ENCODE measurements at places on chromosomes 6 and 20.

DNA sequence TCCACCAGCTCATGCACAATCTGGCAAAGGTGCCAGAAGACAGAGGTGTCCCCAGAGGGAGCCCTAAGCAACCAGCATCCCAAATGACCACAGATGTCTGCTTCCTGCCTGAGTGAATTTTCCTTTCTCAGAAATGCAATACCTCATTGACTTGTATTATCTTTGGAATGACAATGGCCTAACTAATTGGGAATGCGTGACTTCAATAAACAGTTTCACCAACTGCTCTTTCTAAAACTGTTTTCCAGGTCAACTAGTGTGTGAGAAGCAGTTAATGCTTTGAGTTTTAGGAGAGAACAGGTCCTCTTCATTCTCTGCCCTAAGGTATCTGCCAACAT lies 108.9 kb upstream of the SNX9 start:
- no peak for DNase-seq

GRCh38 chr6:33987531-33988021 lies 158.3 kb downstream of the GRM4 start:
- no peak for DNase-seq

DNA sequence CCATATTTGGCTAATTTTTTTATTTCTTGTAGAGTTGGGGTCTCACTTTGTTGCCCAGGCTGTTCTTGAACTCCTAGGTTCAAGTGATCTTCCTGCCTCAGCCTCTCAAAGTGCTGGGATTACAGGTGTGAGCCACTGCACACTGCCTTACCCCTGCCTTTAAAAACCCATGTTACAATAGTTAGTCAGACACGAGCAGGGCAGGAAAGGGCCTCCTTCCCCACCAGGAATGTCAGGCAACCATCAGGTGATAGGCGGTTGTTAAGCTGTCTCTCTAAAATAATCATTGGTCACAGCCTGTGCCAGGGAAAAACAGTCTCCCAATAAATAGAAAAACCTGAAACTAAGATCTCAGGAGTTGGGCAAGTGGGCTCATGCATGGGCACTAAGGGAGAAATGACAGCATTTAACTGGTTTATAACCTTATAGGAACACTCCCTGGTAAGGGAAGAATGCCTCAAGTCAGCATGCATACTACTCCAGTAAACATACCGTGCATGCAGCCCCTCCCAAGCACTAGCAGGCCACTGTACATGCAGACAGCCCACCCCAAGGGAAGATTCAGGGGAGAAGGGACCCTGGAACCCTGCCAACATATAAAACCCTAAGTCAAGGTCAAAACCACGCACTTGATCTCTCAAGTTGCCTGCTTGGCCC lies 8.4 kb downstream of the OR2H2 start:
- no peak for DNase-seq

- DNase-seq, result peak; percentile 80
These were observed 30.8 kb downstream of the WRNIP1 start for GRCh38 chr6:2795956-2796355.

- DNase-seq, result no peak
These were observed 64.0 kb downstream of the SYNDIG1 start for GRCh38 chr20:24533449-24533848.

- DNase-seq, result no peak
These were observed 151.6 kb downstream of the BACH2 start for GRCh38 chr6:90144928-90145555.

DNA sequence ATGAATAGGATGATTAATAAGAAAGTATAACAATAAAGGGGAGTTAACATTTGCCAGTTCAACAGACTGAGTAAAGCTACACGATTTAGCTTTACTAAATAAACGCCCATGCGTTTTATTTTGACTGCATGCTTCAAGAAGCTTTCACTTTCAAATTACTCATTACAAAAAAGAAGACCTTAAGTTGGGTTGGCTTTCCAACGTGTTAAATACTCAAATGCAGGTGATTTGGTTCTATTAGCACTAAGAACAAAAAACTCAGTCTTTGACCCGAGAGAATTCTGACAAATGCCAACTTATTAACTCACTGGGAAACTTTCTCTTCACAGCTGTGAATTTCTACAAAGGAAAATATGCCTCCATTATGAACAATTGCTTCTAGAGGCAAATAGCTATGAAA lies 24.8 kb downstream of the RNF146 start:
- no peak for DNase-seq

- DNase-seq, result peak; percentile 3
These were observed 201.3 kb upstream of the BTBD3 start for GRCh38 chr20:11716239-11716944.

GRCh38 chr6:51028276-51028675 lies 209.6 kb downstream of the TFAP2B start:
- no peak for DNase-seq

DNA sequence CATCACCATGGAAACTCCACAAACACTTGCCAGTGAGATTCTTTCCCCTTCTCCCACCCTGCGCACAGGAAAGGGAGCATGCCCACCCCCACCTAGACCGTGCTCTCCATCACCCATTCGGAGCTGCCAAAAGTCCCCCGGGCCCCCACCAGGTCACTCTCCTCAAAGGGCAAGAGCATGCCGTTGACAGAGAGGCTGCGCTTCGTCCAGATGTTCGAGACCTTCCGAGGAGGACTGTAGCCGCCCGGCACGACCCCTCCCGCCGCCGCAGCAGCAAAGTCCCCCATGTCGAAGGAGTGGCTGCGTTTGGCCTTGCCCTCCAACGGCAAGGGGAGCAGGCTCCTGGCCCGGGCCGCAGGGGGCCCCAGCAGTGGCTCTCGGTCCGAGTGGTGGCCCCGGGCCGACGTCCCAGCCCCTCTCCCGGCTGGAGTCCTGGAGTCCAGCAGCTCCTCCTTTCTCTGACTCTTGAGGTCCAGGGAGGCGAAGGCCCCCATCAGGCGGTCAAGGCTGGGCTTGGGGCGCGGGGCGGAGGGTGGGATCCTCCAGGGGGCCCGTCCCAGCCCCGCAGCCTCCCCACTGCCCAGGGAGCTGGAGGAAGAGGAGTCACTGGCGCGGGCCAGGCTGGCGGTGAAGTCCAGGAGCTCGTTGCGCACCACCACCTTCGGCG lies 195.2 kb downstream of the LRFN2 start:
- no peak for DNase-seq

GRCh38 chr6:19755181-19755580 lies 82.0 kb upstream of the ID4 start:
- DNase-seq, result no peak

DNA sequence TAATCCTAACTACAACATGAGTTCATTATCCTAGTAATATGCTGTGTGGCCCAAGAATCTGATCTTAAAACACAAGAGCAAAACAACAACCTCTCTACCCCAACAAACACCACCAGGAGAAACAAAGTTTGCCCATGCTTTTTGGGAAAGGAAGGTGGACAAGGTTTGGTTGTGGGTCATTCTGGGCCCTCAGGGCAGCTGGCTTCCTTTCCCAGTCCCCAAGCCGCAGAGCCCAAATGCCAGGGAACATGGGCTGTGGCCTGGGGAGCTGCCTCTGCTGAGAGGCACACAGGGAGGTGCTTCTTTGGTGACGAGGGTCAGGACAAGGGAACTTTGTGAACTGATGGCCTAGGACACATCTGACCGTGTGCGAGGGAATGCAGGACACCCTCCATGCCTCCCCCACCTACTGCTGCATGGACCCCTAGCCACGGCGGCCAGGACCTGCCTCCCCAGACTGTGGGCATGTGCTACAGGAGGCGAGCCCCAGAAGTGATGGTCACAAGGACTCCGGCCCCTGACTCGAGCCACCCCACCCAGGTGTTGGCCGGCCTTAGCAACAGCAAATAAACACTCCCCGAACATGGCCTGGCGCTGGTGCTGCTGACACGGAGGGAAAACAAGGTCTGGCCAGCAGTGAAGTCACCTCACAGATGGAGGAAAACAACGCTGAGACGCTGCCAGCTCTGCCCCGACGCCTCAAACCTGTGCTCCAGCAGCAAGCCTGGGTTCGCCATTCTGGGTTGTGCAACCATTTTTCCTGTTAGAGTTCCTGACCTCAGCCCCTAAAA lies 55.6 kb downstream of the RRBP1 start:
- no peak for DNase-seq

GRCh38 chr6:53672237-53672636 lies 6.7 kb upstream of the KLHL31 start:
- no peak for DNase-seq

DNA sequence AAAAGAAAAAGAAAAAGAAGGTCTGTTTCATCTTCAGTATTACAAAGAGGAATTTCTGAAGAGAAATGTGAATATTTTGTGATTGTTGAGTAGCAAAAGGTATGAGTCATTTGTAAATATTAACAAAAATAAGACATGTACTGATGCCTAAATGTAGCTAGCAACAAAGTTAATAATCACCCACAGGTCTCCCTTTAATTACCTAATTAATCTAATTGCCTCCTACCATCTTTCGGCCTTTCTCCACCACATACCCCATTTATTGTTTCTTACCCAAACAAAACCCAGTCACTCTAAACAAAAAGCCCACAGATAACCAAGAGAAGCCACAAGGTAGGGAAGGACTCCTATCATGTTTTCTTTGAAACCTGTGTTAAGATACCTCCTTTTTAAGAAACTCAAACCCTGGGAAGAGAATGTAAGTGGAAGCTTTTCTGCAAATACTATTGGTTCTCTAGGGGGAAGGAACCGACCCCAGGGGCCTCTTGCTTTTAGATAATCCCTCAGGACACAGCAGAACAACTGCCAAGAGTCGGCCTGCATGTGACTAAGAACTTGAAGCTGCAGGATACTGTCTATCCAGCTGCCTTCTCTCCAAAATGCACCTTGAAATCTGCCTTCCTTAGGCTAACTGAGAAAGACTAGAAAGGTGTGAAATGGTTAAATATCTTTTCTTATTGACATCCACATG lies 16.1 kb upstream of the STK38 start:
- no peak for DNase-seq

DNA sequence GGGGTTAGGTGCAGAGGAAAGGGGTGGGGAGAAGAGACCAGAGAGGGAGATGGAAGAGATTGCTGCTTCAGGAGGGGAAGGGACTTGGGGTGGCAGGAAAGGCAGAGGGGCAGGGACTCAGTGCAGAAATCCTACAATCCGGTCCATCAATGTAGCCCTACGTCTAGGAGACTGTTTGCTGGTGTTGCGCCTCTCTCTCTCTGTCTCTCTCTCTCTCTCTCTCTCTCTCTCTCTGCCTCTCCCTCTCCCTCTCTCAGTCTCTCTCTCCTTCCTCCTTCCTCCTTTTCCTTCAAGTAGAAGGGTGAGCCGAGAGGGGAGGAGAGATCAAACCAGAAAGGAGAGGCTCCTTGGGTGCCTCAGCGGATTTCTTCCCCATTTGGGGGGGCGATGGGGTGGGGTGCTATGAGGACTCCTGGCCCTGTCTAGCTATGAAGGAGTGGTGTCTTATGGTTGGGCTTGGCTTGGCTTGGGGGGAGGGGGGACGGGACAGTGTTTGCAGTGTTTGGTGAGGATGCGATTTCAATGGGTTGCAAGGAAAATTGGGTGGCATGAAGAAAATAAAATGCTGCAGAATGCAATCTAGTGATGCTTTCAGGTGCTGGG lies 181.2 kb downstream of the TBXT start:
- no peak for DNase-seq

DNA sequence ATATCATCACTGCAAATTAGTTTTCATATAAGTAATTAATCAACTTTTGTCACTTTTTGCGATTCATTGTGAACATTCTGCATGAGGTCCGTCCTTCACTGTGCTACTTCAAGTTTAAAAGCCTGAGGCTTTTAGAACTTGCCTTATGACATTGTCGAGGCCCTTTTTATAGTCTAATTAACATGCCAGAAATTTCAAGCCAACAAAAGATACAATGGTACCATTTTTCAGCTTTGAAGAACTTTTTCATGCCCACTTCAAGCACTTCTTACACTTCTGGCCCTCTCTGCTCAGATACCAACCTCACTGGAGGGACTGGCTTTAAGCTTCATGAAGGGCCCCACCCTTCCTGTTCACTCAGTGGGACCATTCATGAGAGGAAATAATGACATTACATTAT lies 323.1 kb downstream of the TPBG start:
- DNase-seq, result no peak

DNA sequence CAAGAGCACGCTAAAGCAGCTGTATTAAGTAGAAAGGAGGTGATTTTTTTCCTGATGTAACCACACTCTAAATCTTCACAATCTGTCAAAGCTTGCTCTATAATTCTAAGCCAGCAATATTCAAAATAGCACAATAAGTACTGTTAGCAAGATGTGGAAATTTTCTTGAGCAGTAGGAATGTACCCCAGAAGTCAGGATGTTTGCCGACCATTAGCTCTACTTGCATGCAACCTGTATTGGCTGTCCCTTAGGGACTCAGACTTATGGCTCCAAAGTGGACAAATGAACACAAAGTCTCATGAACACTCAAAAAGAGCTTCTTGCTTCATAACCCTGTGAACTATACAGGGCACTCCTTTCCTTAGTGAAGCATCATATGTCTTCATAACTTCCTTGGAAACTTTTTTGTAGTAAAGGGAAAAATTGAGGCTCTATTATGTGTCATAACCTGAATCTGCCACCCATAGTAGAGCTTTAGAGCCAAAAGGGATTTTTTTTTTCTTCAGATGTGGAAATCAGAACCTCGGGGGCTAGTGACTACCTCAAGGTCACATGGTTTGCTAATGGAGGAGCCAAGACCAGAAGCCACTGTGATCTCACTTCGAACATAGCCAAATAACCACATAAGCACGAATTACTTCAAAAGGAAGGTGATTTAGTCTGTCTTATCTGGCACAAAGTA lies 54.5 kb downstream of the ADGRG6 start:
- DNase-seq, result peak; percentile 5

DNA sequence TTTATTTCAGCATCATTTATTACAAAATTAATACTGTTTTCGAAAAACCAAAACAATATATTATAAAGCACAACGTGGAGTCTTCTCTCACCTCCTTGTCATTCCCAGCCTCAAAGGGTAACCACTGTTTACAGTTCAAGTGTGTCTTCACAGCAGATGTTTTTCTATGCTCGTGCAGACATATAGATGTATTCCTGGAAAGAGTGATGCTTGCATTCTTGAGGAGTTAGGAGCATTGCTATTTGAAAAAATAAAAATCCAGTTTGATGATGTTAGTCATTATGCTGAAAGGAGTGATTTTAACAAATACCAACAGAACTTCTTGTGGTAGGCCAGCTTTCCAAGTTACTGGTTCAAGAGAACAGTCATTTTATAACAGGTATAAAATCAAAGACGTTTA lies 234.9 kb downstream of the BCKDHB start:
- DNase-seq, result no peak

- peak; percentile 92 for DNase-seq
These were observed 120.8 kb downstream of the OR2B2 start for GRCh38 chr6:27791182-27791943.

GRCh38 chr20:44460795-44461141 lies 14.9 kb upstream of the TTPAL start:
- peak; percentile 12 for DNase-seq

Data from inflammatory macrophage treated with lipopolysaccharide for 1 hour (primary cell).